ENCODE measurements at places on chromosomes 7 and 10.

GRCh38 chr7:66748791-66749190 is 8.3 kb downstream of the RABGEF1 start:
- DNase-seq: no peak

GRCh38 chr7:142440906-142441411 is 183.1 kb upstream of the PRSS58 start:
- no peak for DNase-seq

DNA sequence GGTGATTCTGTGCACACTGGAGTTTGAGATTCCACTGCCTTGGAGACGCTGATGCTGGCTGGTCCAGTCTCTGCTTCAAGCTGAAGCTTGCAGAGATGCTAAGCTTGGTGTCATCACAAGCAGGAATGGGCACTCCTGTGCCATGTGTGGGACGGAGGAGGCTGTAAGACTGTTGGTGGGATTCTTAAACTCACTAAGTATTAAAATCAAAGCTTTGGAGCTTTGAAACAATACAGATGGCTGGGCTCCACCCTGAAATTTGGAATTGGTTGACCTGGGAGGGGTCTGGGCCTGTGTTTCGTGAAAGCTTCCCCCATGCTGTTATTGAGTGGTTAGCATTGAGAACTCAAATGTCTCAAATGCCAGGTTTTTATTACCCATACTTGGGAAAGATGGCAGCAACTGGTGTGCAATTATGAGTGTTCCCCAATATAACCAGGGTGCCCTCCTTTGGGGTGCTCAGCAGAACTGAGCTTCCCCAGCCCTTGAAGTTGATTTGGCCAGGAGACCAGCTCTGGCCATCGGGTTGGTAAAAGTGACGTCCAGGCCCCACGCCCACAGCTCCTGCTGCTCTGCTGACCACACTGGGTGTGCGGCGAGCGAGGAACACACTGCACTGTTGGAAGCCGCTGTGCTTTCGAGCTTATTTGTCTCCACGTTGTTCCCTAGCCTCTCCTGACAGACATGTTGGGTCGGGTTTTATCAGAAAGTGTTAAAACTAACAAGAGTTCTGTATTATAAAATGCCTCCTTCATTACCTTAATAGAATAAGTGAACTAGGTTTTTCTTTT is 377.7 kb downstream of the GLRX3 start:
- DNase-seq: no peak

- DNase-seq: no peak
Measured at GRCh38 chr10:90342480-90342879, 515.4 kb downstream of the HTR7 start.
